Stimulated activated CD8-positive, alpha-beta memory T cell treated with anti-CD3 and anti-CD28 coated beads, Interleukin-4, amount 100 ng/mL, for 1 hour (primary cell): ENCODE measurements at places on chromosomes 11 and 22.

- DNase-seq: no peak
These were observed 1.3 kb downstream of the SRRD start for GRCh38 chr22:26485013-26485412.

- no peak for DNase-seq
These were observed 686.2 kb downstream of the METTL15 start for GRCh38 chr11:28794405-28794804.

DNA sequence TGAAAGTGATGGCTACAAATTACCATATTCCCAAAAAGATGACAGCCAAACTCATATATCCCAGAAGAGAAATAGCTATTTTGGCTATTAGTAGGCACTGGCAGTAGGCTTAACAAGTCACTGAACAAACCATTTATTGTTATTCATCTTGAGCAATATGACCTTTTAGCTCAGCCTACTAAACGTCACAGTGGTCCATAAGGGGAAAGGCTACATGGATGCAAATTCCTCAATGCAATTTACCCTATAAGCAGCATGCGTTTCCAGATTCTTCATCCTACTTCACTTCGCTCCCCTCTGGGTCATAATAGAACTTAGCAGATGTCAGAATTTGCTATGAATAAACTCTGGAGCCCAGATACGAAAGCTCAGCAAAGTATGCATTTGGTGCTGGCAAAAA, 114.0 kb downstream of the SIK3 start:
- DNase-seq: no peak

GRCh38 chr22:35394011-35394312, 6.0 kb upstream of the MCM5 start:
- no peak for DNase-seq

- DNase-seq: no peak
These were observed 16.9 kb upstream of the RAC2 start for GRCh38 chr22:37260901-37261336.

GRCh38 chr11:104465321-104465720, 301.4 kb upstream of the PDGFD start:
- DNase-seq: no peak

GRCh38 chr11:35100013-35100383, 39.0 kb upstream of the CD44 start:
- no peak for DNase-seq

GRCh38 chr11:34466802-34467488, 28.2 kb downstream of the CAT start:
- DNase-seq: no peak

DNA sequence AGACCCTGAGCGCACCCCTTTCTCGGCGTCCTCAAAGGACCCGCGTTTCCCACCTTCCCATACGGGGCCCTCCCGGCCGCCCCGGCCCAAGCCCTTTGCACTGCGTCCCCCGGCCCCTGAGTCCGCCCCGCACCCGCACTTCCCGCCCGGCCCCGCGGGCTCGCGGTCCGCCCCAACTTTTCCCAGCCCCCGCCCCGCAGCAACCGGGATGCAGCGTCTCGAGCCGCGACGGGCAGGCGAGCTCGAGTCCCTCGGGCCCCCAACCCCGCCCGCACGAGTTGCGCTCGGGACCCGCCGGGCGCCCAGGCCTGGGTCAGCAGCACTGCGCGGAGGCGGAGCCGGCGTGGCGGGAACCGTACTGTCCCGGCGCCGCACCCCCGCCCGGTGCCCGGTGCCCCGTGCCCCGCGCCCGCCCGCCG, 371 bp downstream of the SMCO4 start:
- no peak for DNase-seq

- DNase-seq: no peak
These were observed 9.3 kb downstream of the CARD18 start for GRCh38 chr11:105130189-105130813.

GRCh38 chr11:96925862-96926261, 536.0 kb downstream of the JRKL start:
- no peak for DNase-seq

DNA sequence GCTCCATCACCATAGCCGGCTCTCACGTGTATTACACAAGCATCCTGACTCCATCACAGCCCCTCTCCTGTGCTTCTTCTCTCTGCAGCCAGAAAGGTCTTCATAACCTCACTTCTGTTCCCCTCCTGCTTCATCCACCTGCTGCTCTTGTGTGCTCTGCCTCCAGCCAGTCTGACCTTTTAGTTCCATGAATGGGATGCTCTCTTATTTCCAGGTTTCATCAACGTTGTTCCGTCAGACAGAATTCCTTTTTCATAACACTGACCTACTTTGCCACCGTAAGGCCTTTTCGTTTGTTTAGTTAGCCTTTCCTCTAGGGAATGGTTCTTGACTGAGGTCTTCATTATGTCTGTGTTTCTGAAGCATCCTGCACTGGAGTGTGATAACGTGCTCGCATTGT, 18.8 kb downstream of the GRAMD1B start:
- DNase-seq: no peak

GRCh38 chr22:39177791-39178190, 25.3 kb upstream of the CBX7 start:
- no peak for DNase-seq

GRCh38 chr22:24683691-24684090, 80.7 kb downstream of the GGT1 start:
- no peak for DNase-seq

- peak; percentile 15 for DNase-seq
These were observed at the start of gene YAP1 for GRCh38 chr11:102109896-102110760. Gene YAP1 (plus strand): TSS chr11:102110447. CDS start chr11:102110849, 402 bp downstream.

DNA sequence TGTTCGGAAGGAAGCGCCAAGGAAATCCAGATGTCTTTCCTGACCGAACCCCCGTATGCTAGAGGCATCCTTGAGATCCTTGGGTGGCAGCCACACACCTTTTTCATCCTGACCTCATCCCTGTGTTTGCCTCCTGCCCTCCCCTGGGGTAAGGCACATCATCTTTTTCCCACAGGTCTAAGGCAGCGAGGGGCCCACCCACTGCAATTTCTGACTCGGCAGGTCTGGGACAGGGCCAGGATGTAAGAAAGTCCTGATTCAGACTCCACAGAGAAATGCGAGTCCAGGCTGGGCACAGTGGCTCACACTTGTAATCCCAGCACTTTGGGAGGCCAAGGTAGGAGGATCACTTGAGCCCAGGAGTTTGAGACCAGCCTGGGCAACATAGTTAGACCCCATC, 10.5 kb downstream of the ZMAT5 start:
- no peak for DNase-seq

GRCh38 chr11:15969281-15969680, 387.1 kb downstream of the SOX6 start:
- no peak for DNase-seq

DNA sequence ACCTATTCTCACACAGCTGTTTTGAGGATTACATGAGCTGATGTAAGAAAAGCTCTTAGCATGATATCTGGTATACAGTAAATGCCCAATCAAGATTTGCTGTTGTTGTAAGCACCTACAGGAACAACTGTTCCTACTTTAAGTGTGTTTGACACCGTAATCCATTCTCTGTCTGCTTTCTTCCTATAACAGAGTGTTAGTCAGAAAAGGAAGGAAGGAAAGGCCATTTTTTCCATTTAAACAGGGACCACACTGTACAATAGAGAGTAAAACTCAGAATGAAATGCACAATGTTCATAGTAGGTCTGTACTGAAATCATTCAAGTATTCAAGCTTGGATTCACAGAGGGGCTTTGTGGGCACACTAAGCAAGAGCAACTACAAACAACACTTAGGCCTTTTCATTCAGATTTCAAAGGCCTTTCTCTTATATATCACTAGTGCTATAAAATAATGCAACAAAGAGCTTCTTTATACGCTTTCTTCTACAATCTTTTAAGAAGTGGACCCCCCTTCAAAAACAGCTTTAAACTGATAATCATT, 21.5 kb downstream of the MTCH2 start:
- no peak for DNase-seq

- no peak for DNase-seq
These were observed 1.7 kb downstream of the C2CD2L start for GRCh38 chr11:119108857-119109221.

DNA sequence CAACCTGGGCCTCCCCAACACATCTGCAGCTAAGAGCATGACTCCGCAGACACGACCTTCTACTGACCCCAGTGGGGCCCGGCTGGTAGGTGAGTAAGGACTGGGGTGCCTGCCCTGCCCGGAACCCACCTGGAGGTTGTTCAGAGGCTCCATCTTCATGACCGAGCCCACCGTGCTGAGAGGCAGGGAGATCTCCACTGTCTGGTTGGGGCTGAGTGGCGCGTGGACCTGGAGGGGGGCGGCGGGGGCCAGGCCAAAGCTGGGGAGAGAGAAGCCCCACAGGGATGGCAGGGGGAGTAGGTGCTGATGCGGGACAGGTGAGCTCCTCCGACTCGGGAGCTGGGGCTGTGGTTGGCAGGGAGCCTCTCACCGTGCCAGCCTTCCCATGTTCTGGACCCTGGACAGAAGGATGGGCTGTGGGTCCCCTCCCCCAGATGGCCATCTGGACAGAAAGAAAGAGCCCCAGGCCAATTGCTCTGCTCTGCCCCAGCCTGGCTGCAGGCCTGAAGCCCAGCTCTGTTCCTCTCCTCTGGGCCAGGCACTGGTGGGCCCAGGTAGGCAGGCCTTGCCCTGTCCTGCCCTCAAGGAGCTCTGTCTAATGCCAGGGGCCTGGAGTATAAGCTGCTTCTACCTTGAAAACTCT, 16.3 kb upstream of the RASL10A start:
- no peak for DNase-seq

DNA sequence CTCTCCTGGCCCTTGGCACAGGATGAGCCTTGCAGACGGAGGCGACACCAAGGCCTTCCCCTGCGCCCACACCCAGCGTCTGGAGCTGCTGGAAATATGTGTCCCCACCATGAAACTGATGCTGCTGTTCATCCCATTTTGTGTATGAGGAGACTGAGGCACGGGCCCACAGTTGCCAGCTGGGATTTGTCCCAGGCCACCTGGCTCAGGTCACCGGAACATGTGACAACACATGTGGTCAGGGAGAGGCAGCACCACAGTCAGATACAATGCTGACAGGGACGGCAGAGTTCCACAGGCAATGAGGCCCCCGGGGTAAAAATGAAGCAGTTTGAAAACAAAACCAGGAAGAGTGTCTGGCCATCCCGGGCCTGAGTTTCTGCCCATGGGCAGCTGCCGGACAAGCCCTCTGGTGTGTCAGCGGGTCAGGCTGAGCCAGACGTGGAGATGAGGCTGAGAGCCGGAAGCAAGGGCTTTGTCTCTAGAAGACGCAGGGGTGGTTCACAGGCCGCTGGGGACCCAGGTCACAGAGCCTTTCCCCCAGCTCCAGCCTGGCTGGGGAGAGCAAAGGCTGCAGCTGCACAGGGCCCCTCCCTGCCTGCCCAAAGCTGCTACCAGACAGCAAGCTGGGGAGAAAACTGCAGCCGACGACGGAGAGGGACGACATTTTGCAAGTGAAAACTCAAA, 80.7 kb downstream of the CDKN1C start:
- DNase-seq: no peak

DNA sequence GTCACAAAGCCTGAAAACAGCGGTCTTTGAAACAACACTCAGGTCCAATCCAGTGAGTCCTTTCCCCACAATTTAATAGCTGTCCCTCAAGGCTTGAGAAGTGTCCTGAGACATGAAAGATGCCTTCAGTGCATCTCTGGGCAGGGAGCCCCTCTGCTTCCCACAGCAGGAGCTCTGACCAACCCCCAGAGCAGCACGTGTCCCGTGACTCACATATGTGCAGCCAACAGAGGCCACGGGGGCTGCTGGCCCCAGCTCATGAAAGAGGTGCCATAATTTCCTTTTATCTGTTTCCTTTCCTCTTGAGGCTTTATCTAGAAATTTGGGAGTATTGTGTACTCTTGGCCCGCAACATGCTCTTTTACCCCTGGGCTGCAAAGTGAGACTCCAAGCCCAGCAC, 33.2 kb upstream of the LMO1 start:
- DNase-seq: no peak

DNA sequence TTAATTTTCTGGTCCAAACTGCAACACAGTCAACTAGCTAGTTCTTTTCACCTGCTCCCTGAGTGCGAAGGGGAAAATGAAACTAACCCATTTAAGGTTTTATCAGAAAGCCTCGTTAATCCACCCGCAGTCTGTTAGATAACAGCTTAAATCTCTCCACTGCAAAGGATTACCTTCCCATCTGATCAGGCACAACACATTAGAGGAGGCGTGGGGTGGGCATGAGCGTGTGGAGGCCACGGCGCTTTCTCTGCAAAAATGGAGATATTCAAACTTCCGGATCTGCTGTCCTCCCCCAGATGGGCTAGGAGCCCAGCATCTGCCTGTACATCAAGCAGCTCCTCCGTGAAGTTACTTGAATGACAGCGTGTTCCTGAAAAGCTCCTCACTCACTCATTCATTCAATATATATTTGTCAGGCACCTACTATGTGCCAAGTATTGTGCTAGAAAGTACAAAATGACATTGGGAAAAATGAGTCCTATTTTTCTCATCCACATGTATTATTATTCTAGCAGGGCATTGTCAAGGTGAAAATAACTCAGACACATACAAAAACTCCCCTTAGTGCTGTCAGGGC, 13.5 kb upstream of the ANKK1 start:
- no peak for DNase-seq

GRCh38 chr11:28834877-28835276, 726.7 kb downstream of the METTL15 start:
- DNase-seq: no peak

- no peak for DNase-seq
These were observed 581.5 kb downstream of the LRRC4C start for GRCh38 chr11:40877981-40878380.

DNA sequence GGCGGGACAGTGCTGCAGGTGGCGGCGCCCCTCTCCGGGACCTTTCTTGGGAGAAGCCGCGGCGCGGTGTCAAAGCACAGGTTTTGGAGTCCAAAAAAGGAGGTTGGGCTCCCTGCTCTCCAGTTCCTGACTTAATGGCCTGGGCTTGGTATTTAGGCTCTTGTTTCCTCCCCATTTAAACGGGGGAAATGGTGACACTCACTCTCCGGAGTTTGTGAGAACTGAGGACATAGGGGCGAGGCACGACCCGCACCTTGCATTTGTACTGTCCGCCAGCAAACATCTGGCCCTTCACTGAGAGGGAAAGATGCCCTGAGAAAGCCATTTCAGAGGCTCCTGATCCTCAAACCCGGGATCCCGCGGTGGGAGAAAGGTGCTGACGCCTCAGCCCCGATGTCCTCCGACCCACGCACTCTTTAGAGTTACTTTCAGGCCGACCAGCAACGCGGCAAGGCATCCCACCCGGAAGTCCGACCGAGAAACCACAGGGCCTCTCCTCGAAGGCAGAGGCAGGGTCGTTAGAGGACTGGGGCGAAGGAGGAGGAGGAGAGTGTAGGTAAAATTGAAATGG, 2.9 kb upstream of the WDR74 start:
- no peak for DNase-seq

DNA sequence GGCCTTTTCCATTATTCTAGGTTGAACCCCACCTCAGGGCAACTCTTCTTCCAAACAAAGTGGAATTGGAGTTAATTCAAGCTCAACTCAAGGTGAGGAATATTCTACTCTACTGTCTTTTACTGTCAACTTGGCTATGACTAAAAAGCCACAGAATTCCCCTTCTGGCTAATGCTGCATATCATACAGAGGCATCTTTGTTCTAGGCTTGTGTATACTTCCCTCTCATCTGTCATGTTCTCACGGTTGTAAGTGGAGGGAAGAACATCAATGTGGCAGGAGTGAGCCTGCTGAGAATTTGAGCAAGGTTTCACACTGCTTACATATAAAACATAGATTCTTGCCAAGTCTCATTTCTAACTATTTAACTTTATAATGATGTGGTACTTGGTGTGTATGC, 921.4 kb upstream of the CNTN5 start:
- no peak for DNase-seq

- DNase-seq: no peak
These were observed 213.5 kb upstream of the NAV2 start for GRCh38 chr11:19499026-19499669.

GRCh38 chr22:31707519-31707918, 42.4 kb downstream of the PRR14L start:
- DNase-seq: no peak
